ENCODE measurements at places on chromosomes 1 and 21.

DNA sequence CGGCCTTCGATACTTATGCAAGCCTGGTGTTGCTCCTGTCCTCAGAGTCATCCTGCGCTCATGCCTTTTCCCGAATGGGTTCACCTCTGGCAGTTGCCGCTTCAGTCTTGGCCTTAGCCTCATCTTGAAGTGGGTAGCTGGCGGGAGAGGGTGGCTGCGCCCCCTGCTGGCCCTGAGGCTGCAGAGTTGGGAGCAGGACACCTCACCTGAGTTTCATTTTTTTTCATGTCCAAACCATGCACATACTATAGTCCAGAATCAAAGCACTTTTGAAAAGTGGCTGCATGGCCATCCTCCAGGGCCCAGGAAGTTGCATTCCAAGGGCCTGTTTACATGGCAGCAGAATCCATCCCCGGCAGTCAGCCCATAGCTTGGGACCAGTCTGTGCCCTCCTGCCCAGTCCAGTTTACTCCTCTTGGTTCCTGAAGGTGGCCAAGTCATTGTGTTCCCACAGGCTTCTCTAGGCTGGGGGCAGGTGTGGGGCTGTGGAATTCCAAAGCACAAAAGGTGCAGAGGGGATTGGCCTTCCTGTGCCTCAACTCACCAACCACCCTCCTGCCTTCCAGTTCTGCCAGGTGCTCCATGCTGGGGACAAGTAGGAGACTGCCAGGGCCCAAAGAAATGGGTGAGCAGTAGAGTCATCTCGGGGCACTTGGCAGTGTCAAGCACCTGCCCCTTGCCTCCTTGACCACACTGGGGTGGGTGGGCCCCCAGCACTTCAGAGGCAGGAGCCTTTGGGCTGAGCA lies 44.0 kb downstream of the YARS1 start:
- peak; percentile 74 for DNase-seq

- DNase-seq = peak; percentile 85
These were observed 3.1 kb downstream of the ATP1A1 start for GRCh38 chr1:116375887-116376728.

GRCh38 chr1:39779137-39779536 lies 8.0 kb upstream of the OXCT2 start:
- DNase-seq = no peak

- DNase-seq = no peak
These were observed 124.7 kb downstream of the TYW3 start for GRCh38 chr1:74857676-74858075.

DNA sequence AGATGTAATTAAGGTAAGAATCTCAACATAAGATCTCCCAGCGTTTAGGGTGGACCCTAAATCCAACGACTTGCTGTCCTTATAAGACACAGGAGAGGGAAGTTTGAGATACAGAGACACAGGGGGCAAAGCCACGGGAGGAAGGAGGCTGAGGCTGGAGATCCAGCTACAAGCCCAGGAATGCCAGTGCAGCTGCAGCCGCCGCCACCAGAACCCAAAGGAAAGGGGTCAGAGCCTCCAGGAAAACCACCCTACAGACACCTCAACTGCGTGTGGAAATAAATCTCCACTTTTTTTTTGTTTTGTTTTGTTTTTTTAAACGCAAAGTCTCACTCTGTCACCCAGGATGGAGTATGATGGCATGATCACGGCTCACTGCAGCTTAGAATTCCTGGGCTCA lies 12.1 kb upstream of the TFF1 start:
- DNase-seq = no peak

DNA sequence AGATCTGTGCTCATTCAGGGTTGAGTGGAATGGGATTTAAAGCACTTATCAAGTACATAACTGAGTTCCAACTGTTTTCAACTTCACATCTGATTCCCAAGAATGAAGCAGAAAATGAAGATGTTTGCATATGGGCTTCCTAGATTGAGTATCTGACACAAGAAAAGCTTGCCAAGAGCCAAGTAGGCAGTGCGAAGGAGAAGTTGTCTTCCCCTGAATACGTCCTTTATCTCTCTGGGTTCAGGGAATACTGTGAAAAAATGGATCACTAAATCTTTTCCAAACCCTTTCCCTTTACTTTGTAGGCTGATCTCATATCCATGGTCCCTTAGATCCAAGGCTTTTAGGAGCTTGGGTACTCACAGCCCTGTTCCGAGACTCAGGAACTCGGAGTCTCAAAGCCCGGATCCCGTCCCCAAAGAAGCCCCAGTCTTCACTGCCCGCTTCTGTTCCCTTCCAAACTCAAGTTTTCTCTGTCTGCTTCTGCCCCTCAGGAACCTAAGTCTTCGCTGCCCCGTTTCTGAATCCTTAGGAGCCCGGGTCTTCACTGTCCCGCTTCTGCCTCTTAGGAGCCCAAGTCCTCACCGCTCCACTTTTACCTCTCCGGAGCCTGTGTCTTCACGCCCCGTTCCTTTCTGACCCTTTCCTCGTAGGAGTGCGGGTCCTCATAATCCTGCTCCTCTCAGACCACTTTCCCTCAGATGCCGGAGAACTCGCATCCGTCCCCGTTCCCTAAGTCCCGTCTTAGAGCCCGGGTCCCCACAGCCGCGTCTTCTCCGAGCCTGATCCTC lies 616 bp downstream of the TAF12 start:
- peak; percentile 41 for DNase-seq

- DNase-seq = no peak
These were observed 5.8 kb upstream of the LORICRIN start for GRCh38 chr1:153253693-153254092.

- DNase-seq = peak; percentile 45
These were observed 4.6 kb upstream of the CLCA2 start for GRCh38 chr1:86419277-86419903.

Measured in RKO (cell line).